ENCODE measurements at places on chromosomes 3 and 15. TPM values are rescaled to one million over a fixed set of nuclear protein-coding genes. Genes with fewer than 3 reads are reported as not detected.
A peak's percentile ranks its signal among the peaks of the same experiment; 100 is the strongest.

DNA sequence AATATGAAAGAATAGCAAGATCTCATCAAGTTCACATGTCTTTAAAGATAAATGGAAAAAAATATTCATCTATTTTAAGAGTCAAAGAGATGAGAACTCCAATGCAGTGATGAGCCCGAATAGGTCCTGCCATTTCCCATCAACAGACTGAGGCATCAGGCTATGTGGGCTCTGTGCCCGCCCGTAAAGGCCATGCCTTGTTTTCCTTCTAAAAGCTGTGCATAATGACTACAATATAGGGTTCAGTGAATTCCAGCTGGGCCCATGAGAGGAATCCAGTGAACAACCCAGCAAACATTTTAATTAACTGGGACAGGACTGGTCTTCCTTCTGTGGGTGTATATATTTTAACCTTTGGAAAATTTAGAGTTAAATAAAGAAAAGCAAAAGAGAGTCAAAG, 44.6 kb downstream of the RASGRP1 start:
- no peaks in the 10 kb centered on the region for H3K36me3 ChIP-seq
- H3K4me3 ChIP-seq = no peak overlapping the region
- no peak for DNase-seq
- no peak overlapping the region for H3K27ac ChIP-seq
- H3K27me3 ChIP-seq = no peaks in the 10 kb centered on the region

DNA sequence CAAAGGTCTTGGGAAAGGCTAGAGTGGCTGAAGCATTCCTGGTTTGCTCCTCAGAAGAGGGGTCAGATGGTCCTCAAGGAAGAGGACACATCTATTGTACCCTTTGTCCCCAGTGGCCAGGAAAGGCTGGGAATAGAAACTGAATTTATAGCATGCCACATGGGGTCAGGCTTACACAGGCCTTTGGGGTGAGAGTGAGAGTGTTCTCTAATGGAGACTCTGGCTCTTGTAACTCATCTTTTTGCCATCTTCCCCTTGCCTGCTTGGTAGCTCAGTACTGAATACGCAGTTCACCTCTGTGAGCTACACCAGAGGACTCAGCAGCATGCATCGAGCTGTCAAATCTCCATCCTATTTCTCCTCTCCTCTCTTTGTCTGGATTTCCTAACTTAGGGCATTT, 87.5 kb downstream of the ATP2B2 start:
- H3K27me3 ChIP-seq = peaks cover 58% of the 10 kb centered on the region
- no peaks in the 10 kb centered on the region for H3K4me1 ChIP-seq
- no peaks in the 10 kb centered on the region for H3K36me3 ChIP-seq
- H3K4me3 ChIP-seq = no peak overlapping the region
- DNase-seq = peak; percentile 23
- no peak overlapping the region for H3K27ac ChIP-seq

DNA sequence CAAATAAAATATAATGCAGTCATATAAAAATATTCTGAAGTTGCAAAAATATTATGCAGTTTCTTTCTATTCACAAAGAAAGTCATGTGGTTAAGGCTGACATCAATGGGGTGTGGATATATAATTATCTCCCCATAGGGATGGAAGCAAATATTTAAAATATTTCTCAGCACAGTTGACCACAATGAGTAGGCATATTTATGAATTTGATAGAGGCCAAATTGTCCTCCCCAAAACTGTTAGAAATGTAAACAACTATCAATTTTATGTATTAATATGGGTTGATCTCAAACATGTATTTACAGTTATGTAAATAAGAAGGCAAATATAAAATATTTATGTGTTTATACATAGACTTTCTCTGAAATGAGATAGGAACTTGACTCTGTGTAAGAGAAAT, 246.0 kb upstream of the CBLB start:
- no peaks in the 10 kb centered on the region for H3K27me3 ChIP-seq
- no peak overlapping the region for H3K27ac ChIP-seq
- peaks cover 3% of the 10 kb centered on the region for H3K4me1 ChIP-seq
- peak; percentile 44 for DNase-seq
- H3K4me3 ChIP-seq = no peak overlapping the region
- H3K36me3 ChIP-seq = no peaks in the 10 kb centered on the region

Gene GLDN
- under 0.01 TPM for total RNA-seq

Gene SGO1
- total RNA-seq = 8.1 TPM

- H3K27ac ChIP-seq = no peak overlapping the region
- H3K4me1 ChIP-seq = no peaks in the 10 kb centered on the region
- no peaks in the 10 kb centered on the region for H3K27me3 ChIP-seq
- H3K4me3 ChIP-seq = no peak overlapping the region
These were observed 68.8 kb upstream of the SOX14 start for GRCh38 chr3:137695351-137695750.

DNA sequence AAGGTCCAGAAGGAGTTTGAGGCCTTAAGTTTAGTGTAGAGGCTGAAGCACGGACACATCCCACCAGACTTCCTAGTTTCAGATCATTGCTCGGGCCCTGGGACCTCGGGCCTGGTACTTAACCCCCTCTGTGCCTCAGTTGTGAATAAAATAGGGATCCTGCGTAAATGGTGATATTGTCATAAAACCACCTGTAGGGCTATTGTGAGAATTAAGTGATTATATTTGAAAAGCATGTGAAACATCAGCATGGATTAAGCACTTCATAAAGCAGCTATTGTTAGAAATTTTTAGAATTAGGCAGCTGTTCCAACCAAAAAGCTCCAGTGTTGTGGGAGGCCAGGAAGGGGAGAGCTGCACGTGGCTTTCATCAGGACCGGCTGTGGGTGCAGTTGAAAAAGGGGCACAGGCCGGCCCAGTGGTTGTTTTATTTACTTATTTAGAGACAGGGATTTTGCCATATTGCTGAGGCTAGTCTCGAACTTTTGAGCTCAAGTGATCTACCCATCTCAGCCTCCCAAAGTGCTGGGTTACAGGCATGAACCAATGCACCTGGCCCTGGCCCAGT, 4.4 kb downstream of the RCCD1 start:
- no peak for DNase-seq
- H3K4me1 ChIP-seq = peaks cover 6% of the 10 kb centered on the region
- H3K36me3 ChIP-seq = peaks cover 20% of the 10 kb centered on the region
- H3K27ac ChIP-seq = no peak overlapping the region
- H3K4me3 ChIP-seq = no peak overlapping the region
- H3K27me3 ChIP-seq = no peaks in the 10 kb centered on the region

DNA sequence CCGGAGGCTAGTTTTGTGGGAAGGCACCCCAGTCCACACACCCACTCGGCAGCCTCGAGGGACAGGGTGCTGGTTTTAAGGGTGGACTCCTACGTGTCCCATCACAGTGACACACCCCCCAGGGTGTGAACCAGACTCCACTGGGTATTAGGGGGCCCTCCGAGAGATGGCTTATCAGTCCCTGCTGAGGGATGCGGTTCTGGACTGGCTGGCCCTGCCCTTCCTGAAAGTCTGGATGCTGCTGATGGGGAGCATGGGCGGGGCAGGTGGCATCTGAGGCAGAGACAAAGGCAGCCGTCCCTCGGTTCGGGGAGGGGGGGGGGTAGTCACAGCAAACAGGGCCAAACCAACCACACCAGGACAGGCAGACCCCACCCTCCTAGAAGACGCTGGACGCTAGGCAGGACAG, 939 bp upstream of the ULK3 start:
- H3K36me3 ChIP-seq = peaks cover 24% of the 10 kb centered on the region
- H3K27me3 ChIP-seq = no peaks in the 10 kb centered on the region
- H3K27ac ChIP-seq = no peak overlapping the region

- no peak overlapping the region for H3K4me3 ChIP-seq
- H3K36me3 ChIP-seq = no peaks in the 10 kb centered on the region
- H3K27me3 ChIP-seq = no peaks in the 10 kb centered on the region
- no peak overlapping the region for H3K27ac ChIP-seq
- no peaks in the 10 kb centered on the region for H3K4me1 ChIP-seq
These were observed 94.5 kb downstream of the WNT7A start for GRCh38 chr3:13785351-13785750.

Gene ARGFX
- total RNA-seq = not detected

DNA sequence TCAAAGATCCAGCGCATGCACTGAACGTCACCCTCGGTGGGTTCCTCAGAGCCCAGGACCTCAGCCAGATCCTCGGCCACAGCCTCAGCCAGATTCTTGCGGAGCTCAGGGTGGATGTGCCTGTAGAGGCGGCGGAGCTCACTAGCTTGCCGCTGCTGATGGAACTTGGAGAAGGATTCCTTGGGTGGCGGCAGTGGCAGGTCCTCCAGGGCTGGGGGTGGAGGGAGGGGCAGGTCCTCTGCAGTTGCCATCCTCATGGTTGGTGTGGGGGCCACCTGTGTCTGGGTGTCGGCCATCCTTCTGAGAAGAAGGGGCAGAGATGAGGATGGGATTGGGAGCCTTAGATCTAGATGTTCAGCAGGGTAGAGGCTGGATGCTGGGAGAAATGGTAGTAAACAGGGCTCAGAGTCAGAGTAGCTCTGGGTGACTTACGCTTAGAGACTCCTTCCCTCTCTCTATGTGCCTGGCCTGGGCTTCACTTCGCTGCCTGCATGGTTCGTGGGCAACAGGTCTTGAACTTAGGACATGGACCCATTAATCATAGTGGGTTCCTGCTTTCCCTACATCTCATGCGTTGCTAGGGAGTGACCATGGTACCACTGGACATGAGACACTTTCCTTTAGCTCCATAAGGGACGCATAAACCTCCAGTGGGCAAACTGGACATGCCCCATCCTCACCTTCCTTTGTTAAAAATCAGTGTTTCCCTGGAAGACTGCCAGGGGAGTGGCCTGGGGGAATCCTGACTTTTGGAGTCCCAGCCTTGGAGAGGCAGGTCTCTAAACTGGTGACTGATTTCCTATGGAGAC, 3.0 kb downstream of the XIRP1 start:
- H3K4me1 ChIP-seq = peaks cover 9% of the 10 kb centered on the region
- no peaks in the 10 kb centered on the region for H3K27me3 ChIP-seq
- H3K4me3 ChIP-seq = no peak overlapping the region
- H3K36me3 ChIP-seq = no peaks in the 10 kb centered on the region
- no peak overlapping the region for H3K27ac ChIP-seq

- no peak for DNase-seq
- H3K4me1 ChIP-seq = no peaks in the 10 kb centered on the region
- H3K27me3 ChIP-seq = peaks cover 47% of the 10 kb centered on the region
- no peaks in the 10 kb centered on the region for H3K36me3 ChIP-seq
- H3K27ac ChIP-seq = no peak overlapping the region
- H3K4me3 ChIP-seq = no peak overlapping the region
These were observed 86.9 kb downstream of the SEMA5B start for GRCh38 chr3:122940628-122941086.

Gene XIRP1
- under 0.01 TPM for total RNA-seq

DNA sequence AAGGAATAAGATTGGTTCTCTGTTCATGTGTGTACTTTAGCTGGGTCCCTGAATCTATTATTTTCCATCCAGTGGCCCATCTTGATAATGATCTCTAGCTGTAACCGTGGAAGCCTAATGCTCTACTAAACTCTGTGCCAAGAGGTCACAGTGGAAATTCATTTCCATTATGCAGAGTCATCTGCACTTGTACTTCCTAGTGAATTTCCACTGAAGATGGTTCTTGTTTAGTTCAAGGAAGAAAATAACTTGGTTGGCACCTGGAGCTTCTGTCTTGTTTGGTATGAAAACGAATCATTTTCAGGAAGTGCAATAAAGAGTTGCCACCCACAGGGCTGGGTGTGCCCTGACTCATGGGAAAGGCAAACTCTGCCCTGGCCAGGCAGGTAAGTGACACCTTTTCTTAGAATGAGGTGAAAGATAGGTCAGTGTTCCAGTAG, 10.3 kb downstream of the LPP start:
- no peak for DNase-seq
- H3K36me3 ChIP-seq = peaks cover 7% of the 10 kb centered on the region

GRCh38 chr3:117545484-117545883, 835.9 kb downstream of the TUSC7 start:
- H3K4me1 ChIP-seq = peaks cover 11% of the 10 kb centered on the region
- no peak overlapping the region for H3K27ac ChIP-seq
- no peak overlapping the region for H3K4me3 ChIP-seq
- DNase-seq = no peak
- no peaks in the 10 kb centered on the region for H3K36me3 ChIP-seq

Gene NRG4
- not detected for total RNA-seq
